Fibroblast of lung (primary cell): ENCODE measurements at places on chromosomes 1 and 21. TPM values are rescaled to one million over a fixed set of nuclear protein-coding genes. Genes with fewer than 3 reads are reported as not detected.

GRCh38 chr1:35287807-35288640 lies 19.5 kb downstream of the ZMYM4 start:
- DNase-seq: peak; percentile 85

DNA sequence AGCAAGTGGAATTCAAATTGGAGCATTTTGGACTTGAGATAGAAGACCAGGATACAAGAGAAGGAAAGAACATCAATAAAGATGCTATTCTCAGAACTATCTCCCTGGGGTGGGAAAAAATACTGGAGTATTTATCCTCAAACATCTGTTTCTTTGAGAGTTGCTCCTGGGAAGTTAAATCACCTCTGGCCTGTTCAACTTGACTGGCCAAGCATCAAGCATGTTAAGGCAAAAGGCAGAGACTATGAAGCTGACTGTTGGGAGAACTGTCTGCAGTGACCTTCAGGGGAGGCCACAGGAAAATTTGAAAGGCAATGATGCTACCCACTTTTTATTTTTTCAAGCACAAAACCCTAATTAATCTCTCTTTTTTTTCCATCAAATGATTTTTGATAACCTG lies 239.0 kb downstream of the NTNG1 start:
- no peak for DNase-seq

Gene RNF186
- not detected in 2 replicates for polyA plus RNA-seq

DNA sequence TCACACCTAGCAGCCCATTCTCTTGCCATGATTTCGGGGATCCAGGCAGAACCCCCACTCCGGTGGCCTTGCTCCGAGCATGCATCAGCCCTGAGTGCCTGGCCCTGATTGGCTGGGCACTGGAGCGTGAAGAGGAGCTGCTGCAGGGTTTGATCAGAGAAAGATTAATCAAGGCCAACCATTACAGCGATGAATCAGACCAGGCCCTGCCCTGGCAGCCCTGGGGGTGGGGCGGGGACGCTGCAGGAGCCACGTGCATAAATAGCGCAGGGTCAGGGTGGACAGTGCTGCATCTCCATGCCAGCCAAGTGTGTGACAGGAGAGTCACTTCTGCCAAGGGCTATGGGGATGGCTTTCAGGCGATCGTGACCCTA lies 3.4 kb upstream of the FAM131C start:
- DNase-seq: peak; percentile 79

- DNase-seq: peak; percentile 23
Observed at GRCh38 chr21:41170442-41170841, 2.5 kb downstream of the BACE2 start.

DNA sequence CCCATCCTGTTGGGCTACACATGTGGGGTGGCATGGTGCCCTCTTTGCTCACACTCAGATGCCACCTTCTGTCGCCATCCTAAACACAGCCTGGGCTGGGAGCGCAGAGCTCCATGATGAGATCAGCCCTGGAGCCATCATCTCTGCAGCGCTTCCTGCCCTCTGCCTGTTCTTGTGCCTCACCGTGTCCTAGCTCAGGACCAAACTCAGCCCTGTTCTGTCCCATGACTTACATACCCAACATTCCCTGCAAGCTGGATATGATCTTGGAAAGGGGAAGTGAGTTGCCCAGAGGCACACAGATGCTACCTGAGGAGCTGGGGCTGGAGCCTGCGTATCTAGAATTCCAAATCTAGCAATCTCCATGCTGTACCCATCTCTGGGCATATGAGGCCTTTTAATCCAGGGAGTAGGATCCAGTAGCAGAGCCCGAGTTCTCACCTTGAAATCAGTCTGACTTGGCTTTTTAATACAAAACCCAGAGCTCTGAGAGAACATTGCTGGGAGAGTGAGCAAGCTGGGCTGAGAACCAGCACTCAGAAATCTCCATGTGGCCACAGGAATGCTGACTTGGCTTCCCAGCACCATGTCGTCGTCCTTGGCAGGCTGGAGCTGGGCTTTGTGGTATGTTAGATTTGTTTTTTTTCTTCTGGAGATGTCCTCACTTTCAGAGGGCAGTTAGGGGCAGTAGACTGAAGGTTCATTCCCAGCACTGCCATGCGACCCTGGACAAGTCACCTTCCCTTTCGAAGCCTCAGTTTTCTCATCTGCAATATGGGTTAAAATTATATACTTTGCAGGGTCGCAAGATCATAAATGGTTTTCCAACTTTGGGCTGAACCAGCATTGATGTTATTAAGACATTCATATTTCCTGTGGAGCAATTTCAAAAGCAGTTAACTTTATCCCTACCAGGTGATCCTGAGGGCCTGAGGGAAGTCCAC lies 2.6 kb downstream of the ALPL start:
- DNase-seq: peak; percentile 97

GRCh38 chr1:168520832-168521231 lies 23.0 kb downstream of the XCL2 start:
- no peak for DNase-seq

GRCh38 chr1:61491497-61491896 lies 233.4 kb downstream of the TM2D1 start:
- peak; percentile 41 for DNase-seq

DNA sequence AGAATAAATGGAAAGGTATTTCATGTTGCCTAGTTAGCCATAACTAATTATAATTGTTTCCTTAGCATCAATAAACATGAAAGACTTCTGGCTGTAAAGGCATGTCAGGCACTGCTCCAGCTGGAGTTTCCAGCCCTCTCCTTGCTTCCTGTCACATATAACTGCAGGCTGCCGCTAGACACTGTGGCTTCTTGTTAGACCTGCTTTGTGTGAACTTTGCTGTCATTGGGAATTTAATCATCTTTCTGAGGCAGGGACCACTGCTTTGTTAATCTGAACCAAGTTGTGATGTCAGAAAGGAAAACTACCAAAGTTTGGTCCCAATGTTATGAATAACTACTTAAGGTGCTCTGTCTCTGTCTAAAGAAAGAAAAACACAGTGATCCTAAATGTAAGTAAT lies 90.3 kb upstream of the DUSP10 start:
- no peak for DNase-seq

DNA sequence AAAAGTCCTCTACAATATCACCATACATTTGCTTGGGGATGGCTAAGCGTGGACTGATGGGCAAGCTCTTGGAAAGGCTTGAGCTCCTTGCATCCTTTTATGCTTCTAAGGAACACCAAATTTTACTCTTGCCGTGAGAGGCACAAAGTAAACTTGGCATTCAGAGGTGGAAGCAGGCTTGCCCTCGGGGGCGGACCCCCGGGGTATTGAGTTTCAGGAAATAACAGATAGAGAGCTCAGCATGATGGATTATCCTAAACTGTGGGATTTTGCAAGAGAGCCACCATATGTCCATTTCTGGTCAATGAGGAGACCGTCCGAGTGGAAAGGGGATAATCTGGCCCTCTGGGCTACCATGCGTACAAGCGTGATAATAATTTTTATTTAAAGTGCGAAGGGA lies 14.0 kb downstream of the IFI16 start:
- no peak for DNase-seq

GRCh38 chr1:107678993-107679392 lies 286.0 kb downstream of the VAV3 start:
- no peak for DNase-seq

DNA sequence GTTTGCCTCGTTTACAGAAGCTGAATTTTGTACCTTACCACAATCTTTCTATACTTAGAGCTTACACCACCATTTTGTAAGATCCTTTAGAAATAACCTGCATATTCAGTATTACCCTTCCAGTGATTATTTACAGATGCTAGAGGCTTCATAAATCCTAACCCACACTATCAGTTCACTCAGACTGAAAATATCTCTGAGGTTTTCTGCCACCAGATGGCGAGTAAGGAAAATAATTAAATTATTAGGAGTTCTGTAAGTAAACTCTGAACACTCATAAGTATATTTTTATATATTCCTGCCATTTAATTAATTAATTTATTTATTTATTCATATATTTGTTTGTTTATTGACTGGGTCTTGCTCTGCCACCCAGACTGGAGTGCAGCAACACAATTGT lies 1635.2 kb downstream of the PLA2G4A start:
- peak; percentile 10 for DNase-seq

GRCh38 chr1:50110151-50110550 lies 1.4 kb downstream of the ELAVL4 start:
- no peak for DNase-seq

GRCh38 chr1:224781800-224782199 lies 147.7 kb upstream of the DNAH14 start:
- no peak for DNase-seq

GRCh38 chr1:107547363-107548155 lies 406.7 kb downstream of the NTNG1 start:
- peak; percentile 35 for DNase-seq

Gene CELA3A
- not detected in 2 replicates for polyA plus RNA-seq

GRCh38 chr1:69088571-69088970 lies 479.2 kb upstream of the LRRC7 start:
- DNase-seq: no peak

DNA sequence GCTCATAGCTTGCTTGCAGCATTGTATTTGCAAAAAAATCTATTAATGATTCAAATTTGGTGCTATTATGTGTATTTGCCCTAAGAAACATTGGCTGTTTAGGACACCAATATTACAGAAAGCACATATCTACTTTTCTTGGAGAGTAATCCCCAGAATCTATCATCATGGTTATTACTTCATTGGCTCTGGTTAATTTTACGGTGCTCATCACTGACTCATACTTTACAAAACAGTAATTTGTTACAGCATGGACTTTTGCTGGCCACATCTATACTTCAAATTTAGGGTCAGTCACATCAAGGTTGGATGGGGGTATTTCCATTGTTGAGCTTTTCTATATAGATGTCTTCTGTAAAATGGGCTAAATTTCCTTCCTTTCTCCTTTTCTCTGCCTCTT lies 45.7 kb downstream of the SH3GLB1 start:
- DNase-seq: no peak

DNA sequence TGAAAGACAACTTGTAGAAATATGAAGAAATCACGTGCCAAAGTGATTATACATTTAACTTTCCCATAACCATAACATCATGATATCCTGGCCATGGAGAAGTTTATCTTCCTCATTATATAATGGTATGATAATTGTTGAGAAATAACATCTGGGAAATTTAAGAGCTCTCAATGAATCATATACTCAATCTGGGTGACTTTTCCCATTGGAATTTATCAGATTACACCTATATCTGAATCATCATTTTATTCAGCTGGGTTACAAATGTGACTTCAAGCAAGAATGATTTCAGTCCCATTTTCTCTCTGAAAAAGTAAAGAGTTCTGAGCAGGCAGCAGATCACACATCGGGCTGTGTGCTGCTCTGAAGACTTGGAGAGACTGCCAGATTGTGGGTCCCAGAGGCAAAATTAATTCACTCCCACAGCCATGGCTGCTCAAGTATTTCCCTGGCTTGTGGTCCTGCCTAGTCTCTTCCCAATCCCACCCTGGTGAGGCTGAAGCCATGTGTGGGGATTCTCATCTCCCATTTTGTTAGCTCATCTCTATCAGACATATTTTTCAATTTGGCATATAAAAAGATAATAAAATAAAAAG lies 278.0 kb downstream of the MRPL39 start:
- DNase-seq: peak; percentile 78

GRCh38 chr1:203663821-203664220 lies 37.2 kb downstream of the ATP2B4 start:
- peak; percentile 55 for DNase-seq

DNA sequence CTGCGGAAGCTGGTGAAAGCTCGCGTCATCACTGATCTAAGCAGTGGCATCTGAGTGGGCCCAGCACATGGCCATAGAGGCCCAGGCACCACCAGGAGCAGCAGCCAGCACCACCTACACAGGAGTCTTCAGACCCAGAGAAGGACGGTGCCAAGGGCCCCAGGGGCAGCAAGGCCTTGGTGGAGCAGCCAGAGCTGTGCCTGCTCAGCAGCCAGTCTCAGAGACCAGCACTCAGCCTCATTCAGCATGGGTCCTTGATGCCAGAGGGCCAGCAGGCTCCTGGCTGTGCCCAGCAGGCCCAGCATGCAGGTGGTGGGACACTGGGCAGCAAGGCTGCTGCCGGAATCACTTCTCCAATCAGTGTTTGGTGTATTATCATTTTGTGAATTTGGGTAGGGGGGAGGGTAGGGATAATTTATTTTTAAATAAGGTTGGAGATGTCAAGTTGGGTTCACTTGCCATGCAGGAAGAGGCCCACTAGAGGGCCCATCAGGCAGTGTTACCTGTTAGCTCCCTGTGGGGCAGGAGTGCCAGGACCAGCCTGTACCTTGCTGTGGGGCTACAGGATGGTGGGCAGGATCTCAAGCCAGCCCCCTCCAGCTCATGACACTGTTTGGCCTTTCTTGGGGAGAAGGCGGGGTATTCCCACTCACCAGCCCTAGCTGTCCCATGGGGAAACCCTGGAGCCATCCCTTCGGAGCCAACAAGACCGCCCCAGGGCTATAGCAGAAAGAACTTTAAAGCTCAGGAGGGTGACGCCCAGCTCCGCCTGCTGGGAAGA lies 3.2 kb upstream of the ARTN start:
- DNase-seq: no peak

Gene PPFIA4
- 0.36 and 3.2 TPM in 2 replicates for polyA plus RNA-seq

Gene CRABP2
- 48.9 and 184 TPM in 2 replicates for polyA plus RNA-seq

- no peak for DNase-seq
Observed at GRCh38 chr1:244200596-244200995, 149.5 kb downstream of the ZBTB18 start.

DNA sequence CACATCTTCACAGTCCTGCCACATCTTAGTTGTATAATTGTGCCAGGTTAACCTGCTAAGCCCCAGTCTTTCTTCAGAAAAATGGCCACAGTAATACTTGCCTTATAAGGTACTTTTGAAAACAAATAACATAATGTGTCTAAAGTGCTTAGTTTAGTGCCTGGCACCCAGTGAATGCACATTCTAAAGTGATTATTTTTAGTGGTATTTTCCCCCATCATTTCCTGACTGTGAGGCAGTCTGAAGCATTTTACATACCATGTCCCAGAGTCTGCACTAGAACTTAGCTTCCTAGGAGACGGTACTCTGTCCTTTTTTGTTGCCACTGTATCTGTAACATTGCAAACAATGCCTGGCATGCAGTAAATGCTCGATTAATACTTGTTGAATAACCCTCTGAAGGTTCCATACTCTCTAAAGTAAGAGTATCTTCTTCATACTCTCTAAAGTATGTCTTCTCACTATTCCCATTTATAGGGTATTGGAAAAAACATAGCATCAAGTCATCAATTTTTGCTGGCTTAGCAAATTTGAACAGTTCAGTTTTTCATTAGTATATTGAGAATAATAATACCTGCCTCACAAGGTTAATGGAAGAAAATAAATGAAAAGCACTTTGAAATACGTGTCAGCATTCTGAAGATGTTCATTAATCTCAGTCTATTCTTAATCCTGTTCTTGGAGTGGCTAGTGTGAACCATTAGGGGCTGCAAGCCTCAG lies 43.7 kb downstream of the FMO3 start:
- no peak for DNase-seq

DNA sequence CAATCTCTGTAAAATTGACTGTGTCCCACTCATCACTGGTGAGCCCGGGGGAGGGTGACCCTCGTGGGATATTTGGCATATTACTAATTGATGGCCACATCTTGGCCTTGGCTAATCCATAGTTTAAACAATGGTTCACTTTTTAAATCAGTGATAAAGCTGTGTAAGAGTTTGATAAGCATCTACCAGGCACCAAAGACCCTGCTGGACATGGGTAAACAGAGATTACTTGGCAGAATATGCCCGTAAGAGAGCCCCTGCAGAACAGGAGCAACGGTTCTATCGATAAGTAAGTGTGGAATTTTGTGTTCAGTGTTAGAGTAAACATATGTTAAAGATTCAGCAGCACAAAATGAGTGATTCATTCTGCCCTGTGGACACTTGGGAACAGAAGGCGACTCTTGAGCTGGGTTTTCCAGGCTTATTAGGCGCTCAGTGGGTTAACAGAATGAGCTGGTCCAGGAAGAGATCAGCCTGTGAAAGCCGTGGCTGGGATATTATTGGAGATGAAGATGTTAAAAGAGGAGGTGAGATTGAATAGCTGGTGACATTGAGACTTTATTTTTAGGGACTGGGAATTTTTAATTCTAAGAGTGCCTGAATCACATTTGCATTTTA lies 55.9 kb downstream of the CNST start:
- DNase-seq: peak; percentile 23

Gene IL12RB2
- 0.01 TPM in 1 of 2 replicates, not detected in the other for polyA plus RNA-seq
